ENCODE measurements at places on chromosomes 11 and 22.
A peak's percentile ranks its signal among the peaks of the same experiment; 100 is the strongest.

DNA sequence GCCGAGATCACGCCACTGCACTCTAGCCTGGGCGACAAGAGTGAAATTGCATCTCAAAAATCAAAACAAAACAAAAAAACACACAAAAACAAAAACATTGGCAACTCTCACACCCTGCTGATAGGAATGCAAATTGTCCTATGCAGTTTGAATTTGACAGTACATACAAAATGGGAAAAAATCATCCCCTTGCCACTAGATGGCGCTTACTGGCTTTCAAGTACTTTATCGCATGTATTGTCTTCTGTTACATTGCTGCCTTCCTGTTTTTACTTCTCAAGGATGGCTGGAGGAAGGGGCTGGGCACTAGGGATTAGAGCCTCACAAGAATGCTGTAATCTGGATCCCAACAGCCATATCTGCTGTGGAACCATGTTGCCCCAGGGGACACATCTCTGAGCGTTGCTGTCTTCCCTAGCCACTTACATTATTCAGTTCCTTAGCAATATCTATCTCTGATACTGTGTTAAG lies 59.4 kb upstream of the A4GALT start:
- DNase-seq: peak; percentile 95

DNA sequence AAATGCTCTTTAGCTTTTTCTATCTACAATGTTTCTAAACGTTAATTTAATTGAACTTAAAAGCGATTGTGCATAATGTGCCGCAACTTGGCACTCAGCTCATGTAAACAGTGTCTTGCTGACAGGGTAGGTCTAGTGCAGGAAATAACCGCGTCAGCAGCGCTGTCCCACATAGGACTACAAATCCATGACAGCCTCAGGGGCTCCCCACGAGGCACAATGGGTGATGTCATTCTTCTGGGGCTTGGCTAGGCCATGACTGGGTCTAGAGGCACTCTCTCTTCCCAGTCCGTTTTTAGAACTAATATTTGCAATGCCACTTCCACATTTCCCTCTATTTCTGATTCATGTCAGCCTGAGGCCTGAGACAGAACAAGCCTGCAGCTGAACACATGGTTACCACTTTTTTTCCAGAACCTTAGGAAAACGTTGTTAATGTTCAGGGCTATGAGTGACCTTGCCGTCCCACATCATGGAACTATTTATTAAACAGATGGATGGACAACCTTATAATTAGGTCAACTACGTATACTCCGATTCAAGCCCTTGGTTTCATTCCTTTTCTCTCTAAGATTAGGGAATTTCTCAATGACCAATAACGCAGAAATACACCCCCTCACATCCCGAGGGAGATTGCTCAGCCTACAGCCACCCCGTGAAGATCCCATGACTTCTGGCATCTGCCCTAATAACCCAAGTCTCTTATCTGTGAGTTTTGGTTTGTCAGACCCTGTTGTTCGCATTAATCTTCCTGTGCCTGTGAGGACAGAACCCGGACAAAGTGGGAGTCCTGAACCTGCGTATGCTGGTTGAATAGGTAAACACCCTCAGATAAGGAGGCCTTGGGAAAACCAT lies 19.4 kb upstream of the SNX32 start:
- DNase-seq: no peak

GRCh38 chr11:31050061-31050765 lies 319.3 kb downstream of the DCDC1 start:
- DNase-seq: no peak

DNA sequence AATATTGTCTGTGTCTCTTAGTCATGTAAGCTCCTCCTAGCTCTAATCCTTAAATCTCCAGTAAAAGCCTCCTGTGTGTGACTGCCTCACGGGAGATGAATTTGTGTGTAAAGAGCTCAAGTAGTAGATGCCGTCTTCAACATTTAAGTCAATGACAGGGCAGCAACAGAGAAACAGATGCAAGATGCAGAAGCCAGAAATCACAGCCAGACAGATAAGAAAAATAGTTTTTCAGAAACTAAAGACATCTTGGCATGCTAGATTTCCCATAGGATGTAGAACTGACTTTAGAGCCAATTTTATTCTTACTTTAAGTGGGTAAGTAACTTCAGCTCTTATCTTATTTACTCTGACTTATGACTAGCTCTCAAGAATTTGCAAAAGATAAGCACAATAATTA lies 652.8 kb downstream of the KCNA4 start:
- no peak for DNase-seq

DNA sequence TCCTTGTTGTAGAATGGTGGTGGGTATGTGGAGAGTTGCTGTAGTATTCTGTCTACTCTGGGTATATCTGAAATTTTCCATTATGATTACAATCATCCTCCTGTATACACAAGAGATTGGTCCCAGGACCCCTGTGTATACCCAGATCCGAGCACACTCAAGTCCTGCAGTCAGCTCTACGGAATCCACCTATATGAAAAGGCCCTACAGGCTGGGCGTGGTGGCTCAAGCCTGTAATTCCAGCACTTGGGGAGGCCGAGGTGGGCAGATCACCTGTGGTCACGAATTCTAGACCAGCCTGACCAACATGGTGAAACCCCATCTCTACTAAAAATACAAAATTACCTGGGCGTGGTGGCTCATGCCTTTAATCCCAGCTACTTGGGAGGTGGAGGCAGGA lies 17.2 kb downstream of the PARVA start:
- DNase-seq: no peak

DNA sequence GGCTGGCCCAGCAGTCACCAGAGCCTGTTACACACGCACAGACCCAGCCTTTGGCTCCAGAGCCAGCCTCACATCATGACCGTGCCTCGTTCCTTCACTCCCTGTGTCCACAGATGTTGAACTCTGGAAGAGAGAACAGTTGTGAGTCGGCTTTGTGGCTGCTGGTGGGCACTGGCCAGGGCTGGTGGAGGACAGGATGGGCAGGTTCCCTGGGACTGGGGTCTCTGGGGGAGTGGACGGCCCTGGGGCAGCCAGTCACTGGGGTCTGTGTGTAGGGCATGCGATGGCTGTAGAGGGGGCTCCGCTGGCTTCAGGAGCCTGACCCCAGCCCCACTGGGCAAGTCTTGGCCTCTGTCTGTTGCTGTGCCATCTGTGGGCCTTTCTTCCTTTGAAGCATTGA lies 1070.1 kb downstream of the BRD1 start:
- no peak for DNase-seq

GRCh38 chr11:94447149-94447548 lies 45.9 kb upstream of the GPR83 start:
- DNase-seq: no peak

DNA sequence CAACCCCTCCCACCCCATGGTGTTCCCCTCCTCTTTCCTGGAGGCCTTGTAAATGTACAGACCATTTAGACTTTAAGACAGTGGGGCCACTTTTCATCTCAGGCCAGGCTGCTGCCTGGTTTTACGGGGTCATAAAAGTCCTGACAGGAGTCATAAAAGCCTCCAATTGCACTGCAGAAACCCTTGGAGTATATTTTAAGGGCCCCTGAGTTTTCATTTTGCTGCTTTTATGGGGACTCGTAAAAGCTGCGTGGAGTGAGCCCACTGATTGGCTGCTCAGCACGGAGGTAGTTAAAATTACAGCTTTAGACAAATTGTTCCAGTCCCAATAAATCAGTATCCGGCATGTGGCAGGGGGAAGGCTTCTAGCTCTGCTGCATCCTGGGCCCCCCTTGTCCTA lies 627.6 kb downstream of the NTM start:
- no peak for DNase-seq

DNA sequence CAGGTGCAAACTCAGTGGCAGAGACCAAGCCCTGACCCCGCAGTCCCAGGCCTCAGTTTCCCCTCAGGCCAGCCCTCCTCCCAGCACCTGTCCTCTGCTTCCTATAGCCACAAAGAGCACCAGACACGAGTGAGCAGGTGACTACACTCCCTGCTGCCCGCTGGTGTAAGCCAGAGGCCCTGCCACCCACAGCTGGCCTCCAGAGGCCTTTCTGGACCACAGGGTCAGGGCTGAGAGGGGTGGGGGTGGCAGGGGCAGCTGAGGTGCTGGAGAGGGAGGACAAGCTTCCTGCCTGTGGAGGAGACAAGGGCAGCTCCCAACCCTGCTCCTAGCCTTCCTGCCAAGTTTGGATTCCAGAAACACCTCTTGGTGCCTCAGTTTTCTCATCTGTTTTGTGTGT lies 31.3 kb upstream of the WNT7B start:
- no peak for DNase-seq

- peak; percentile 42 for DNase-seq
Observed at GRCh38 chr11:112016088-112016764, 9.0 kb upstream of the DLAT start.

DNA sequence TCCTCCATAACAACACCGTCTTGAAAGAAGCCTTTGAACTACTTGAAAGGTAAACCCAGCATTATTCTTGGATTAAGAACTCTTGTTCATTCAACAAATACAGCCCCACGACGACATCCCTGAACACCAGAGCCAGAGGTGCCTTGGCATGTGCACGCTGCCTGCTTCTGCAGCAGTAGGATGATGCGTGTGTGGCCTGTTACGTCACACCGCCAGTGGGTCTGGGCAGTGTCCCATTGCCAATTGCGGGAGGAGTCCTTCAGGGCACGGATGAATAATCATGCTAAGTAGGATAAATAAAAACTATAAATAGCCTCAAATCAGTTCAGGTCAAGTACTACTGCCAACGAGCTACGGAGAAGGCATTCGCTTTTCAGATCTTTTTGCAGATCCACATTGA lies 380.5 kb downstream of the SHANK2 start:
- DNase-seq: no peak

- peak; percentile 94 for DNase-seq
Observed at GRCh38 chr11:35579557-35580396, 38.5 kb upstream of the FJX1 start.

- no peak for DNase-seq
Observed at GRCh38 chr11:40295466-40295865, 1164.0 kb downstream of the LRRC4C start.

GRCh38 chr11:118170882-118171268 lies 5.6 kb downstream of the SCN2B start:
- no peak for DNase-seq

- DNase-seq: peak; percentile 11
Observed at GRCh38 chr11:19455731-19456130, 215.0 kb upstream of the E2F8 start.

- no peak for DNase-seq
Observed at GRCh38 chr22:21612858-21613257, 17.0 kb downstream of the YDJC start.

GRCh38 chr22:19092725-19093124 lies 29.5 kb downstream of the DGCR2 start:
- DNase-seq: no peak

DNA sequence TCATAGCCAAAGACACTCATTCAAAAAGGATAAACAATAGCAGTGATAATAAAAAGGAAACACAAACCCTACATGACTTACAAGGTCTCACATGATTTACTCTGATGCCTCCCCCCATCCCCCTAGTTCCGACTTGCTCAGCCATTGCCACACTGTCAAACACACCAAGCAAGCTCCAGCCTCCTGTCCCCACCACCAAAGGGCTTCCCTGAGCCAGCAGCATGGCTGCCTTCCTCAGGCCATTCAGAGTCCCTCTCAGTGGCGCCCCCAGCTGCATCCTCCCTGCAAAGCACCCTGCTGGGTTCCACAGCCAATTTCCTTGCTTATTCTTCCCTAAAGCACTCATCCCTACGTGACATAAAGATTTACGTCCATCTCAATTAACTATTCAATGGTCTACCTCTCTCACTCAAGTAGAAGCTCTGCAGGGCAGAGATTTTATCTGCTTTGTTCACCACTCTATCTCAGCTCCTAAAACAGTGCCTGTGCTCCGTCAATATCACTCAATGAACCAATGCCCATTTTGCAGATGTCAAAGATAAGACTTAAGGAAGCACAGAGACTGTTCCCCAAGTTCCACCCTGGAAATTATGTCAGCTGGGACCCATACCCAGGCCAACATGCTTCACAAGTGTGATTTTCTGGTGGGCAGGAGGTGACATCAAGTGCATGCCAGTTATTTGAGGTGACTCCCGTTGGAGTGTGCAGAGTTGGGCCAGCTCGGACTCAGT lies 106.9 kb downstream of the SYN3 start:
- no peak for DNase-seq

DNA sequence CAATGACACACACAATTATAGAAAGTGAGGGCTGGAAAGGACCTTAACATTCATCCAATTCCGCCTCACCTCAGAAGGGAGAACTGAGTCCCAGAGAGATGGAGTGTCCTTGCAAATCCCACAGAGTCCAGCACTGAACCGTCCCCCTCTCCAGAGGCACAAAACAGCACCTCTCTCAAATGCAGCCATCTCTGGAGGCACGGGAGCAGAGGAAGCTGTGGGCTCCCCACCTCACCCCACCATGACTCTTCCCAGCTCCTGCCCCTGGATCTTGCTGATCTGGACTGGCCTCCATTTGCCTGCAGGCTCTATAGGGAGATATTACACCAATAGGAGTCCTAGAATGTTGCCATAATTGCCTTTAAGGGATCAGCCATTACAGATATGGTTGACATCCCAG lies 1.4 kb upstream of the DRD2 start:
- DNase-seq: no peak

GRCh38 chr11:70530629-70531185 lies 132.4 kb downstream of the CTTN start:
- no peak for DNase-seq

DNA sequence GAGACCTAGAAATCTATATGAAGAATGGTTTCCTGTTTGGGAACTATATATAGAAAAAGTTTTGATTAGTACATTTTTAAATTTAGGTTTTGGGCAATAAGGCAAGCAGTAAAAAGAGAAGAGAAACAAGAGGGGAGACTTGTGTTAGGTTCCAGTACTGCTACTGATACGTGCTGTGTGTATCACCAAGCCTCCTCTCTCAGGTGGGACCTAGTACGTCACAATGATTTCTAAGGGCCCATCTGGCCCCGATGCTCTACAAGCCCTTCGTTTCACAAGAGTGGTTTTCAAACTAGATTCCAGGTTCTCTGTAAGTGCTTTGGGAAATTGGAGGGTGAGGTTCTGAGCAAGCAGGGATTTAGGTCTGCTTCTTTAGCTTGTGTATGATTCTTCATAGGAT lies 39.2 kb downstream of the USP35 start:
- no peak for DNase-seq

GRCh38 chr22:46129390-46130041 lies 20.8 kb upstream of the PPARA start:
- DNase-seq: no peak

- DNase-seq: peak; percentile 40
Observed at GRCh38 chr11:66011239-66011784, 496 bp upstream of the CST6 start.

GRCh38 chr11:109769858-109770257 lies 323.3 kb upstream of the ZC3H12C start:
- DNase-seq: no peak

GRCh38 chr22:21951931-21952465 lies 650 bp downstream of the PPM1F start:
- DNase-seq: peak; percentile 48

DNA sequence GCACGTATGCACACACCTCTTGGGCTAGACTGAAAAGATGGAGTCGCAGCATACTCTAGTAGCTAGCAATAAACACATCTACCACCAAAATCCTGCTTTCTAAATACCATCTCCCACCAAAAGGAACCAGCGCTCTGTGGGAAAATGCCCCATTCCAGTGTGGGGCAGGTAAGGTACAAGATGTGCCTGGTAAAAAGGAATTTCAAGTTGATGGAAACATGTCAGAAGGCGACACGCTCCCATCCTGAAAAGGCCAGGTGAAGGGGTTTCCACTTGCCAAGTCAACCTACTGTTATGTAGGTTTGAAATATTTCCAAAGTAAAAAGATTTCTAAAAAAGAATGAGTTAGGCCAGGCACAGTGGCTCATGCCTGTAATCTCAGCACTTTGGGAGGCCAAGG lies 8.8 kb downstream of the DGCR2 start:
- DNase-seq: no peak
